ENCODE measurements at places on chromosomes 3 and 15.

- peak; percentile 85 for DNase-seq
Observed at GRCh38 chr3:13461169-13462124, 18.7 kb upstream of the HDAC11 start.

- DNase-seq, result no peak
Observed at GRCh38 chr15:100879464-100880138, at the start of gene ALDH1A3. ALDH1A3 (plus strand) TSS chr15:100879831; CDS start chr15:100879908, 77 bp downstream.

- DNase-seq, result no peak
Observed at GRCh38 chr15:70792171-70792573, 28.8 kb upstream of the UACA start.

DNA sequence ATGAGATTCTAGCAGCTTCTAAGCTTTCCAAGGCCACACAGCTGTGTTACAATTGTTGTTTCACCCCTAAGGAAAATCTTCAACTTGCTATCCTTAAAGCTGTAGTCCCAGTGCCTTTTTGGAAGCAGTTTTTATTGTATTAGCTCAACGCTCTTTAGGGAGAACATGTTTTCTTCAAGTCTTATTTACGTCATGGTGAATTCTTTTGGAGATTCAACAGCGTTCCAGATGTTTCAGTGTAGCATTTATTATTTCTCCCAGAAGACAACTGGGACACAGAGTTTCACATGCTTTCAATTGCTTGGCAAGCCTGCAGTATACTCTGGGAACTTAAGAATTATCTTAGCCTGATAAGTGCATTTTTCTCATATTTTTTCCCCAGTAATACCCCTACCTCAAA, 888.3 kb downstream of the PLOD2 start:
- DNase-seq, result no peak

DNA sequence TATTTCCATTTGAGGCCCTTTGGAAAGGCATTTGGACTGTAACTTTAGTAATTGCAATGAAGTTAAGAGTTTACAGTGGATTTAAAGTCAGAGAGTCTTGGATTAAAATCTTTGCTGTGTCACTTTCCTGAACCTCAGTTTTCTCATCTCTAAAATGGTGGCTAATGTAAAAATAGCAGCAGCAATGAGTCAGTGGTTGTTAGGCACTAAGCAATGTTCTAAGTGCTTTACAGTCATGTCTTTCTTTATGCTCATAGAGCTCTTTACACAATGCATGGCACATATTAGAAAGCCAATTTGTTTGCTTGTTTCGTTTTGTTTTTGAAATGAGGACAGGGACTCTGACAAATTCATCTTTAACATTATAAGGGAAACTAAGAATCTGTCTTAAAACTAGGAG, 222.7 kb upstream of the DNAJC19 start:
- DNase-seq, result no peak

DNA sequence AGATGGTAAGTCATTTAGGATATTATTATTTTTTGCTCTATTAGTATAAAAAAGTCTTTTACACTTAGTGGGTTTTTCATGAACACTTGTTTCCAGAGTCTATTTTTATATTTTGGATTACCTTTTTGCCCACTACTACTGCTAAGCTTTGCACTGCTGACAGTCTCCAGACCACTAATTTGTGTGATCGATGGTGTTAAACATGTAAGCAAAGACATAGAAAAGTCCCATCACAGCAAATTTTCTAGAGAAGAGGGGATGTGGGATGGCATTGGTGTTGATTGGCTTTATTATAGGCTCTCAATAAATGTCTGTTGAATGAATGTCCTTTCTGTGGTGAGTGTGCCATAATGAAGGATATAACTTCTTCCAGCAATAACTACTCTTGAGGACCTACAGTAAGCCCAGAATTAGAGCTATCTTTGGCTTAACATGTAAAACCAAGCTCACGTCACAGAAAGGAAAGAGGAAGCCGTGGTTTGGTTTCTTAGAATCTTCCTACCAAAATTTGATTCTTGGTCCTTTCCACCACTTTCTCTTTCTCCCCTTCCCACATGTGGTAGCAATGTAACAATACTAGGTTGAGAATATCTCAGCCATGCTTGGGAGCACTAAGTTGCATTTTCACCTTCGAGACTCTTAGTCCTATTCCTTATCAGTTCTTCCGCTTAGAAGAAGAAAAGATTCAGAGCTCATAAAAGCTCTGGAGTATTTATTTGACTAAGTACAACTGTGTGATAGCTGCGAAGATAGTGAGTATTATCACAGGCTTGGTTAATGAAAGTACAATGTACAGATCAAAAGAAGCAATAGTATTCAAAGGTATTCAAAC, 90.6 kb upstream of the UMPS start:
- DNase-seq, result peak; percentile 5

DNA sequence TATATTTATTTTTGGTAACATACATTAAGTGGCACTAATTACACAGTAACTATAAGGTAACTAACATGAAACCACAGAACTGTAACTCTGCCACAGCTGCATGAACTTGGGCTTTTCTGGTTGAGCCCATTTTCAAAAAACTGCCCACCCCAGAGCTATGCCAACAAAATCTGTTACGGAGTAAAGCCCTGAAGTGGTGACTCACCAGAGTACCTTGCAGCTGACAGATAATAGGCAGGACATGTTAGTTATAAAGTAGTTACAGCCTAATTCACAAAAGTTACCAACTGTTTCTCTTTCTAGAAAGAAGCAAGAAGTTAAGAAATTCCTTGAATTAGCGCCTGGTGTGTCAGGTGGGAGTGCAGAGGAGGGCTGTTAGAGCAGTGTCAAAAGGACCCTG, 1.5 kb upstream of the GPX1 start:
- DNase-seq, result no peak

DNA sequence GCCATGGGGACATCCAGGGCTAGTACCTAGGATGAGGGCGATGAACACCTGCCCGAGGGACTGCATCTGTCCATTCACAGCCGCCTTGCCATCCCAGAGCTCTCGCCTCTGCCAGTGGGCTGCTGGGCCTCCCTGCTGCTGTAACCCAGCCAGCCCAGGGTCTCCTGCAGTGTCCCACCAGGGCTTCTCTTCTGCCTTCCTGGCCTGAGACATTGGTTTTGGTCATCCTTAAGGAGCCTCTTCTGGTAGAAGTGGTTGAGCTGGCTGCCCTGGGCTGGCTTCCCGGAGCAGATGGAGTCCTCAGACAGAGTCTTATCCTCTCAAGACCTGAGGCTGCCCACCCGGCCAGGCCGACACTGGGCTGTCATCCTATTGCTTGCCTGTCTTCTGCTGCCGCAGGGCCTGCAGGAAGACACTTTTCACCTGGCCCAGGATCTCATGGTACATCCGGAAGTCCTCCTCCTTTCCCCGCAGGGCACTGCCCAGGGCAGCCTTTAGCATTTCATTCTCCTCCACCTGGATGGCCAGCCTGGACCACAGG, 6.1 kb upstream of the HHATL start:
- no peak for DNase-seq

DNA sequence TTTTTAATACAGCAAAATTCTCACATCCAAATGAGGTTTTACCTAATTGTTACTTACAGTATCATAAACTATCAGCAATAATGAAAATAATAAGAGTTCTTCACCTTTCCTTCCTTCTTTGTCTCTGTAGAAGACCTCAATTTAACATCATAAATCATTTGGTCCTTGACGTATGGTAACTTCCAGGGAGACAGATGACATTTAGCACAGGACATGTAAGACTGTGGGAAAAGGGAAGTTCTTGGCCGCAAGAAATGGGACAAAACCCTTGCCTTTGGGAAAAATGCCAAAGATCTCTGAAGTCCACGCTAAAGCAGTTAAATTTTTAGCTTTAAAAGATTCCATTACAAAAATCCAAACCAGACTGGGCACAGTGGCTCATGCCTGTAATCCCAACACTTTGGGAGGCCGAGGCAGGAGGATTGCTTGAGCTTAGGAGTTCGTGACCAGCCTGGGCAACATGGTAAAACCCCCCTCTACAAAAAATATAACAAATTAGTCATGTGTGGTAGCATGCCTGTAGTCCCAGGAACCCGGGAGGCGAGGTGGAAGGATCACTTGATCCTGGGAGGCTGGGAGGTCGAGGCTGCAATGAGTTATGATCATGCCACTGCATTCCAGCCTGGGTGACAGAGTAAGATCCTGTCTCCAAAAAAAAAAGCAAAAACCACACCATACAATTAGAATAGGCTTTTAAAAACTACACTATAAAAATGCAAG, 8.8 kb downstream of the PTPN9 start:
- DNase-seq, result no peak

DNA sequence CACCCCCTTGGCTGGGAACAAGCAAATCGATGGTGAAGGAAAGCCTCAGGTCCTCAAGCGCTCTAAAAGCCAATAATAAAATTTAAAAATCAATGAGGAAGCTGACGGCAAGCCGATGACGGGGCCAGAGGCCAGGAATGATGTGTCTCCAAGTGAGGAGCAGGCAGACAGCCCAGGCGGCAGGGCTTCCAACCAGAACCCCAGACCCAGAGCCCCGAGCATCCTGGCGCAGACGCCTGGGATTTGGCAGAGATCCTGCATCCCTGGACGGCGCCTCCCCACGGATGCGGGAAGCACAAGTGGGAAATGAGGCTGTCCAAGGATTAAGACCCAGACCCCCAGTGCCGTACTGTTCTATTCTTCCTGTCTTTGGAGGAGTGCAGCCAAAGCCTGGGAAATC, 123.0 kb upstream of the PROK2 start:
- no peak for DNase-seq

GRCh38 chr15:79978655-79979514, 7.9 kb upstream of the BCL2A1 start:
- DNase-seq, result no peak

DNA sequence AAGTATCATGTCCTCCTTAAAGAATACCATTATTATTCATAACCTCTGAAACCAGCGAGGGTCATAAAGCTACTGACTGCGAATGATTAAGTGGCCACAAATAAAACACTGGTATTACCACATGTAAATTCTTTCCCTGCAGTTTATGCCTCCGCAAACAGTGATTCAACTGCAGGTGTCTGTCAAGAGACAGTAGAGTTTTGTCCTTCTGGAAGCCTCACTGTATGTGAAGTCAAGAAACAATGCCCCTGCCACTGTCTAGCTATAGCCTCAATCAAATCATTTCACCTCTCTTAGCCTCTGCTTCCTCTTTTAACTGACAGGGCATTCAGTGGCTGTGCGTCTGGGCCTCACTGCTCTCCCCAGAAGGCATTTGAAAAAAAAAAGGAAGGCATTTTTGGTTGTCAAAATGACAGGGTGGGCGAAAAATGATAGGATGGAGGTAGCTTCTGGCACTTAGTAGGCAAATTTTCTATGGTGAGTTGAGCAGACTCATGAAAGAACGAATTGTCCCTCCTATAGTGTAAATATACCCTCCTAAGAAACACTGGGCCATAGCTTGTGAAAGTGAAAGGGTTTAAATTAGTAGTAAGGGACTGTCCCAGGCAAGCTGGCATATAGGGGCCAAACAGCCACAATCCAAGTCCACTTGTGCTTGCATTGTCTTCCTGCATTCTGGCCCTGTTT, 66.7 kb downstream of the FILIP1L start:
- no peak for DNase-seq
